A549 treated with RU486 at 1 μM for 4 hours (cell line): ENCODE measurements at places on chromosomes 2 and 18. TPM values are rescaled to one million over a fixed set of nuclear protein-coding genes. Genes with fewer than 3 reads are reported as not detected.

Gene SERPINB2
- total RNA-seq, result 0.17 TPM in 1 of 5 replicates, not detected in the others

Gene MPHOSPH10
- total RNA-seq, result 29.9 to 52.6 TPM (median 42.2 TPM) in 5 replicates

Gene C2orf66
- 0.07 to 0.19 TPM (median 0.13 TPM) in 3 of 5 replicates, not detected in the others for total RNA-seq

Gene DAW1
- 2.0 to 2.9 TPM (median 2.3 TPM) in 5 replicates for total RNA-seq

Gene MARCO
- total RNA-seq, result 0.08 to 0.23 TPM in 2 of 5 replicates, not detected in the others

Gene DNER
- total RNA-seq, result 3.3 to 7.7 TPM (median 5.6 TPM) in 5 replicates

Gene AQP12A
- not detected in 5 replicates for total RNA-seq

Gene VWC2L
- total RNA-seq, result not detected in 5 replicates

Gene ANKRD30BL
- not detected in 5 replicates for total RNA-seq
